ENCODE measurements at places on chromosomes 1 and 21.

DNA sequence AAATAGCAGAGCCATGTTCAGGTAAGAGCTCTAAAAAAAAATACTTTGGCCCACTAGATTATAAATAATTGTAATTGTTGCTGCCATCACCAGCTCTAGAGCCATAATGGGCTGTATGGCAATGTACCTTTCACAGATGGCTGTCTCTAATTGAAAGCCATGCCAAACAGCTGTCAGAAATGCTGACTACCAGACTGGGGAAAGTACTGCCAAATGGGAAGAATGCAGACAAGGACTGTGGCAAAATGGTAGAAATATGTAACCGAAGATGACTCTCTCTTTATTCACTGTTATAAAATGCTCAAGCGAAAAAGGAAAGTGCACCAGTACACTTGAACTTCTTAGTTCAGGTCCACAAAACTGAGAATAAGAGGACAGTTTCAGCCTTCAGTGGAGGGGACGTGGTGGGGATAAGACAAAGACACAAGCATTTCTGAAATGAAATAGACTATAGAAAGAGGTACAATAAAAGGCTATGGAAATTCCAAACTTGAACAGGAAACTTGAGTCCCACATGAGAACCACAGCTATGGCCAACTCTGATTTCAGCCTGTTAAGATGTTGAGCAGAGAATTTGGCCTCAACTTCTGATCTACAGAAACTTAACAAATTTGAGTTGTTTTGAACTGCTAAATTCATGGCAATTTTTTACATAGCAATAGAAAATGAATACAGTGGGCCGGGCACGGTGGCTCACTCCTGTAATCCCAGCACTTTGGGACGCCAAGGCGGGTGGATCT is 46.5 kb upstream of the LPGAT1 start:
- DNase-seq, result no peak

GRCh38 chr1:14452551-14452950 is 145.9 kb upstream of the KAZN start:
- no peak for DNase-seq

GRCh38 chr1:160708118-160708517 is 3.5 kb downstream of the CD48 start:
- no peak for DNase-seq

GRCh38 chr1:58933599-58933926 is 149.7 kb upstream of the JUN start:
- DNase-seq, result no peak

- DNase-seq, result no peak
Measured at GRCh38 chr21:35940074-35940927, 120.0 kb downstream of the SETD4 start.

DNA sequence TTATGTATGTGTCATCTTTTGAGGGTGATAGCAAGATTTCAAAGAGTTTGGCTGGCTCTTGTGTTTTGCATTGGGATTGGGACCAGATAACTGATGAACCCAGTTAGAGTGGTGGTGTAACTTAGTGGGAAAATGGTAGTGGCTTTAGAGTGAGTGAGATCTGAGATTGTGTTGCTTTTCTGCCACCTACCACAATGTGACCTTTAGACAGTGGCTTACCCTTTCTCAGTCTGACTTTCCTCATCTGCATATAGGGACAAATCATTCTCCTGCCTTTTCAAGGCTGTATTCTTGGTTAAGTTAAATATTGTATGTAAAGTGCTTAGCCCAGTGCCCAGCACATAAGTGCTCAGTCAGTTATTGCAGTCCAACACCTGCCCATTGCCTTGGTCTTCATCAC is 31.3 kb downstream of the CENPF start:
- no peak for DNase-seq

DNA sequence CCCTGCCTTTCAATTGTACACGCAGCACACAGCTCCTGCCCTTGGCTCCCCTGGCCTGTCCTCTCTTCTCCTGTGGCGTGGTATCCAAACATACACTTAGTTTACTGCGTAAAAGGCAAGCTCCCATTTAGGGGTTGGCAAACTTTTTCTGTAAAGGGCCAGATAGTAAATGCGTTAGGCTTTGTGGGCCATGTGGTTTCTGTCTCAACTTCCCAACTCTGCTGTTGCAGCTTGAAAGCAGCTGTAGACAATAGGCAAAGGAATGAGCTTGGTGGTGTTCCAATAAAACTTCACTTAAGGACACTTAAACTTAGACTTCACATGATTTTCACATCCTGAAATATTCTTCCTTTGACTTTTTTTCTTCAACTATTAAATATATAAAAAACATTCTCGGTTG is 63.3 kb downstream of the RHOU start:
- no peak for DNase-seq

GRCh38 chr21:41975391-41976272 is 21.8 kb upstream of the C2CD2 start:
- peak; percentile 58 for DNase-seq

- no peak for DNase-seq
Measured at GRCh38 chr1:24773618-24774017, 28.4 kb downstream of the CLIC4 start.

DNA sequence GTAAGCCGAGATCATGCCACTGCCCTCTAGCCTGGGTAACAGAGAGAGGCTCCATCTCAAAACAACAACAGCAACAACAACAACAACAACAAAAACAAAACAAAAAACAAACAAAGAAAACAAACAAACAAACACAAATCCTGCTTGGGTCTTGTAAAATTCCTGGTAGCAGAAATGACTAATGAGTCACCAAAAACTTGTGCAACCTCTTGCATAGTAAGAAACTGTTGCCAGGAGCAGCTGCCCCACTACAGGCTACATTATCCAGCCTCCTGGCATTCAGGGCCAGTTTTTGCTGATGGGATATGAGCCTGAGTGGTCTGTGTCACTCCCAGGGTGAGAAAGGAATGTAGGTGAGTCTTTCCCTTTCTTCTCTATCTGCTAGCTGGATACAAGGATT is 245.4 kb downstream of the TNR start:
- no peak for DNase-seq

- no peak for DNase-seq
Measured at GRCh38 chr1:216894494-216894893, 171.3 kb upstream of the ESRRG start.

DNA sequence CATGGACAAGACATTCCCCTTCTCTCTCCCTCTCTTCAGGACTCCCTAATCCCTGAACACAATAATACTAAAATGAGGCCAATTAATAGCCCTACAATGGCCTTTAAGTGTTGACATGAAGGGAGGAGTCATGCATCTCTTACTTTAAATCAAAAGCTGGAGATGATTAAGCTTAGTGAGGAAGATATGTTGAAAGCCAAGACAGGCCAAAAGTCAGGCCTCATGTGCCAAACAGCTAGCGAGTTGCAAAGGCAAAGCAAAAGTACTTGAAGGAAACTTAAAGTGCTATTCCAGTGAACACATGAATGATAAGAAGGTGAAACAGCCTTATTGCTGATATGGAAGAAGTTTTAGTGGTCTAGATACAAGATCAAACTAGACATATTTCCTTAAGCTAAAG is 49.5 kb upstream of the CD46 start:
- DNase-seq, result no peak

GRCh38 chr1:70090141-70090540 is 115.2 kb downstream of the LRRC40 start:
- DNase-seq, result no peak
